ENCODE measurements at places on chromosomes 2 and 18. TPM values are rescaled to one million over a fixed set of nuclear protein-coding genes. Genes with fewer than 3 reads are reported as not detected.

CHAC2 gene
- 3.4 TPM for total RNA-seq

NYAP2 gene
- total RNA-seq: 0.24 TPM

INHA gene
- 325 TPM for total RNA-seq

EFR3B gene
- total RNA-seq: 3.7 TPM

CACNB4 gene
- total RNA-seq: 82.2 TPM

RTTN gene
- 40.1 TPM for total RNA-seq

RGPD4 gene
- 3.0 TPM for total RNA-seq

DCDC2C gene
- 10.6 TPM for total RNA-seq

SDC1 gene
- total RNA-seq: 8.7 TPM

IER3IP1 gene
- 14.2 TPM for total RNA-seq

ERFE gene
- total RNA-seq: 9.5 TPM

KCNG3 gene
- total RNA-seq: 11.3 TPM

EML6 gene
- 12.1 TPM for total RNA-seq

ATP6V1B1 gene
- 2.9 TPM for total RNA-seq

TSHZ1 gene
- 36.2 TPM for total RNA-seq

RND3 gene
- total RNA-seq: 8.0 TPM

DES gene
- 33.3 TPM for total RNA-seq

DAPL1 gene
- not detected for total RNA-seq

MAL gene
- 0.62 TPM for total RNA-seq

RASGRP3 gene
- 26.3 TPM for total RNA-seq

NOSTRIN gene
- total RNA-seq: 99.8 TPM

CCDC68 gene
- total RNA-seq: 35.7 TPM

COMMD1 gene
- total RNA-seq: 87.9 TPM

SERPINB13 gene
- not detected for total RNA-seq

RIF1 gene
- 81.7 TPM for total RNA-seq

C1GALT1C1L gene
- total RNA-seq: 3.1 TPM

REG3G gene
- total RNA-seq: 69.7 TPM

MEP1B gene
- total RNA-seq: 0.39 TPM

OTOF gene
- 1.7 TPM for total RNA-seq

NEB gene
- total RNA-seq: 5.7 TPM

IL36A gene
- not detected for total RNA-seq

SEMA4C gene
- 11.4 TPM for total RNA-seq

KCNJ13 gene
- total RNA-seq: 1.3 TPM

NEU4 gene
- total RNA-seq: 2.0 TPM

ABHD3 gene
- total RNA-seq: 12.2 TPM

SLC14A1 gene
- total RNA-seq: 0.50 TPM

SCG2 gene
- 0.43 TPM for total RNA-seq

PSMA8 gene
- total RNA-seq: 13.1 TPM

MOCOS gene
- 1.5 TPM for total RNA-seq

KIAA2012 gene
- total RNA-seq: 1.1 TPM

LYG2 gene
- total RNA-seq: 1.7 TPM

CRACDL gene
- 29.1 TPM for total RNA-seq

COQ10B gene
- 17.9 TPM for total RNA-seq

PDCL3 gene
- 35.4 TPM for total RNA-seq

XDH gene
- total RNA-seq: 0.43 TPM

SERPINB12 gene
- total RNA-seq: 0.56 TPM

TEX261 gene
- 40.7 TPM for total RNA-seq

ASB18 gene
- total RNA-seq: 4.9 TPM

STEAP3 gene
- total RNA-seq: 5.1 TPM

SUCLG1 gene
- total RNA-seq: 50.6 TPM

TDRD15 gene
- 11.3 TPM for total RNA-seq

ANKRD29 gene
- total RNA-seq: 17.5 TPM

FAM237A gene
- total RNA-seq: not detected

UPP2 gene
- 0.16 TPM for total RNA-seq

Measured in testis (tissue), 5 donors.